ENCODE measurements at places on chromosomes 13 and 19.

DNA sequence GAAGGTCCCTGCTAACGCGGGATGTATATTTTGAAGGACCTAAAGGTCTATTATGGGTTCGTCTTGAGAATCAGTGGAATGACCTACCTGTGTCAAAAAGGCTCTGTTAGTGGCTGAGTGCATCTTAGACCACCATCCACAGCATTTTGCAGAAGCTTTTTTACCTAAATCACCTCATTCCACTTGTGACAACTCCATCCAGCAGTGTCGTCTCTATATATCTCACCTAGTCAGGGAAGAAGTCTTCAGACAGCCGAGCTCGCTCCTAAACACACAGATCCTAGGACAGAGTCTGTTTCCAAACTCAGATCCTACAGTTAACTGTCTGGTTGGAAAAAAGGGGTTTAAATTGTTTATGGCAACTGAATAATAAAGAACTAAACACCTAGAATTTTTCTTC lies 33.7 kb downstream of the COL4A1 start:
- DNase-seq, result no peak

DNA sequence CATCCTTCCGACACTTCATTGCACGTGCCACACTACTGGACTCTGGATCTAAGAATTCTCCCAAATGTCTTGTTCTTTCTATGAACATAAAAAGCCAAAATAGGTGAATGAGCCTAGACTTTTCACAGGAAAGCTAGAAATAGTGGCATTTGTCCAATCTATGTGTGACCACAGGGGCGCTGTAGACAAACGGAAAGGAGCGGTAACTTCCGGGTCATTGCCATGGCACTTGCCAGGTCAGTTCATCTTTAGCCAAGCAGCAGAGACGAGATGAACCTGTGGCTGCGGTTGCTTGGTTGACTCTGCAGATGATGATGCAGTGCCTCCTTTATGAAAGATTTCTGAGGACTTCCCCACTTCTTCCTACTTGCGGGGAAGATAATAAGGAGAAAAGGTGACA lies 65.6 kb downstream of the ADGRE1 start:
- DNase-seq, result no peak

DNA sequence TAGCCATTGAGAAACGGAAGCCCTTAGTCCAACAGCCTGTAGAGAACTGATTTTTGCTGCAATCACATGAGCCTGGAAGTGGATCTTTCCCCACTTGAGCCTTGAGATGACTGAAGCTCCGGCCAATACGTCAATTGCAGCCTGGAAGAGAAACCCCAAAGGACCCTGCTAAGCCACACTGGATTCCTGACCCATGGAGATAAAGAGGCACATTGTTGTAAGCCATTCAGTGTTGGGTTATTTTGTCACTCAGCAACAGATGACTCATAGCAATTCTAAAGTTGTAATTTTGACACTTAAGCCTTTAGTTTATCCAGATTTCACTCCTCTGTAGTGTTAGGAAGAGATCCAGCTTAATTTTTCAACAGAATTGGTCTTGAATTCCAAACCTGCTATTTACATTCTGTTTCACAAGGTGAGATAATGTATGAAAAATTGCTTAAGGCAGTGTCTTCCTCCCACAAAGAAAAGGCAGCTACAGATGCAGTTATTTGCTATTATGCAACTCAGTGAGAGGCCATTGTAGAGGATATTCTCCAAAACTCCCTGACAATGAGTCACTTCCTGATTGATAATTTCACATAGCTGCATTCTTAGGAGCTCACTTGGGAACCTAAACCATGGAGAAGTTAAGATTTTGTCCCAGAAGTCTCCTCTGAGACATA lies 59.4 kb upstream of the TSHZ3 start:
- no peak for DNase-seq

GRCh38 chr13:83876546-83876945 lies 5.7 kb downstream of the SLITRK1 start:
- DNase-seq, result no peak

DNA sequence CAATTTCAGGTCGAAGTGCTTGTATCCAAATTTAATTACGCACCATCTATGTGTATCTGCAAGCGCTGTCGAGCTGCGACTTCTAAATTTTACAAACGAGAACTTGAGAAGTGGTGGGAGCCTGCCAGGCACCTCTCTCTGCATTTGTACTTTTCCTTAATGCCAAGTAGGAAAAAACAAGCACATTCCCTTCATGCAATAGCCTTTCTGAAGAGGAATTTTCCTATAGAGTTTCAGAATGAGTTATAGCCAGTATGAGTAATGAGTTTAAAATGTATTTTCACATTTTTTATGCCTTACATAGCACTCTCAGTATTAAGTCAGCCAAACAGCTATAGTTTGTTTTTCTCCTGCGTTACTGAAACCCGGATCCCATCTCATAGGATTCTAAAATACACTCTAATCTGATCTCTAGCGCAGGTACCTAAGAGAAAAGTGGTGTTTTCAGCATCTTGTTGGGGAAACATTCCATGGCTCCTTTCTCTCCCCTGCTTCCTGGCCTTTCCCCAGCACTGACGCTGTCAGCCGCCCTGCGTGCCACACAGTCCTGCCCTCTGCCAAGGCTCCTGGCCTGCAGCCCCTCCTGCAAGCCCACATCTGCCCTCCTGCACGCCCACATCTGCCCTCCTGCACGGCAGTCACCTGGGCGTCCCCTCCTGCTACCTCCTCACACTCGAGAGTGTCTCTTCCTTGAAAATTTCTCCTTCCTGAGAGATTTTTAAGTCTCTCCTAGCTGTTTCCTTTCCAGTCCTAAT lies 526.9 kb downstream of the MYO16 start:
- no peak for DNase-seq

- no peak for DNase-seq
Observed at GRCh38 chr19:18658366-18658855, 21.6 kb downstream of the KLHL26 start.
